ENCODE measurements at places on chromosomes 7 and 10. TPM values are rescaled to one million over a fixed set of nuclear protein-coding genes. Genes with fewer than 3 reads are reported as not detected.

DNA sequence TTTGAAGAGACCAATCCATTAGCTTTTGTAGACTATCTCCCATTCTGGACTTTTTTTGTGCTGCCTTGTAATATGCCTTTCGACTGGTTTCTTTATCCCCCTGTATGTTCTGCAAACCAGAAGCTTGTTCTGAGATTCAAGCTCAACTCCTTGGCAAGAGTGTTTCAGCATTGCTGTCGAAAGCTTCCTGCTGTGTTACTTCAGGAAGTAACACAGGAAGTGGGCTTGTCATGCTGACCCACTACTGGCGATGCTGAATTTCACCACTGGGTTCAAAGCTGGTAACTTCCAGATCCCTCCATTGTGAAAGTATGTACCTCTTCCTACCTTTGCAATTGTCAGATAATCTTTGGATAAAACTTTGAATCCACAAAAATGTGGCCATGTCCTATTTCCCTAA is 57.9 kb upstream of the INSYN2A start:
- DNase-seq, result no peak

GRCh38 chr7:27491534-27491933 is 171.1 kb downstream of the HIBADH start:
- no peak for DNase-seq

DNA sequence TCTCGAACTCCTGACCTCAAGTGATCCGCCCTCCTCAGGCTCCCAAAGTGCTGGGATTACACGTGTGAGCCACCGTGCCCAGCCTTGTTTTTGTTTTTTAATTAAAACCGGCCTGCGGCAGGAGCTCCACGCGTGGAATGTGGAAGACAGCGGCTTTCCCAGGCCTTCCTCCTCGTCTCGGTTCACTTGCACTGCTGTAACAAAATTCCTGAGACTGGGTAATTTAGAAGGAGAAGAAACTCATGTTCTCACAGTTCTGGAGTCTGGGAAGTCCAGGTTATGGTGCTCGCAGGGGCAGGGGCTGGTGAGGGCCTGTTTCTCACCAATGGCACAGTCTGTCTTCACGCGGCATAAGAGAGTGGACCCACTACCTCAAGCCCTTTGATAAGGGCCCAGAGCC is 14.4 kb upstream of the CRYGN start:
- no peak for DNase-seq

- DNase-seq, result no peak
Observed at GRCh38 chr10:49010295-49010694, 70.7 kb upstream of the LRRC18 start.

DNA sequence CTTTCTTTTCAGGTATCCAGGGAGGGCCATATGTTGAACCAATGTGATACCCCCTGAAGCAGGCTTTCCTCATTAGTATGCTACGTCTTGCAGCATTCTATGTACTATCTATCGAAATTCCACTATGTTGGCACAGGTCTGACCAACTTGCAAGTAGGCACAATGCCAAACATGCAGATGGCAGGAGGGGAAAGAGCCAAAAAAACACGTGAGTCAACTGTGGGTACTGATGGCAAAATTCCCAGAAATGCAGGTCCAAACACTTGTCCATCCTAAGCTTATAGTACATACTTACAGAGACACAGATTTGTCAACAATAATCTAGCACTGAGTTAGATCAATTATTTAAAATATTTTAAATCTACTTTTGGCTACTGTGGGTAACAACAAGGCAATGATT is 394.9 kb downstream of the DGKB start:
- DNase-seq, result peak; percentile 99

GRCh38 chr7:105268511-105269392 is 120.0 kb downstream of the SRPK2 start:
- DNase-seq, result peak; percentile 63

- no peak for DNase-seq
Observed at GRCh38 chr10:79044846-79045245, 23.9 kb upstream of the ZMIZ1 start.

DNA sequence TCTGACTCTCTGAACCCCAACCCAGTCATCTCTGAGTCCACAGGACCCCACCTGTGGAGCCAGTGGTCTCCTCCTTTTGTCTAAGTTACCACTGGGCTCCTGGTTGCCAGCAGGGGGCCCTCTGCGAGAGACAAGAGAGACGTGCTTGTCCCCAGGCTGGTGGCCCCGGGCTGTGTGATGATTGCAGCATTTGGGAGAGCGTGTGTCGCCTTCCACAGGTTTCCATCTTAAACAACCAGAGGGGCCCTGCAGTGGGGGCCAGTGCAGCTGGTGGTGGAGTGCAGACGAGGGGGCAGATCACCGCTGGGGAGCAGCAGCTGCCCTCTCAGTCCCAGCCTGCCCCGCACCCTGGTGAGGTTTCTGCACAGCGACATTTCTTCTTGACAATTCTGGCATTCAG is 122.4 kb upstream of the PPP2R2D start:
- no peak for DNase-seq

- no peak for DNase-seq
Observed at GRCh38 chr10:94011296-94011695, 17.6 kb downstream of the PLCE1 start.

DNA sequence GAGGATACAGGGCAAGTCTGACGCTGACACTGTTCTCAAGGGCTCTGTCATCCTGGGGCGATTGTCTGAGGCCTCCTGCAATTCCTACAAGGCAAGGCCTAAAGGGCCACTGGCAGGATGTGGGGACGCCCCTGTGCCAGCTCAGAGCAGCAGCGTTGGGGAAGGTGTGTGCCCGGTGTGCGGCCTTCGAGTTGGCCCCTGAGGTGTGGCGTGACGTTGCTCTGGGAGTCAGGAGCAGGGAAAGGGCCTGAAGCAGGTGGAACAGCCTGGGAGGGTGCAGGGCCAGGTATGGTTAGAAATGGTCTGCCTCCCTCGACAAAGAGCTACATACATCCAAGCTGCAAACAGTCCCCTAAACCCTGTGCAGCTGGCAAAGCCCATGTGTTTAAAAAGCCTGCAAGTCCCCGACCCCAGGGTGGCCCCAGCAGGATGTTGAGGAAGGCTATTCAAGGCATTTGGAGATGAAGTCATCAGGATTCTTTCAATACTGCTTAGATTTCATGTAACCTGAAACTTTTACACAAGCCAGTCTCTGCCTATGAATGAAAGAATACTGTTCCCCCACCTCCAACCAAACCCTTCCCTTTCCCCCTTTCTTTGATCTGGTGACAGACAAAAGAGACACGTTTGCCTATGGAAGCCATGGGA is 142.5 kb upstream of the TNS3 start:
- DNase-seq, result peak; percentile 9

The PILRB gene
- total RNA-seq, result 56.2 TPM

The RNF32 gene
- total RNA-seq, result 3.6 TPM

The UPP1 gene
- 602 TPM for total RNA-seq

The CDC14C gene
- total RNA-seq, result not detected

Measured in MCF 10A (cell line).